Adrenal gland (tissue), 19 donors: ENCODE measurements at places on chromosomes 12 and 14. TPM values are rescaled to one million over a fixed set of nuclear protein-coding genes. Genes with fewer than 3 reads are reported as not detected.

DNA sequence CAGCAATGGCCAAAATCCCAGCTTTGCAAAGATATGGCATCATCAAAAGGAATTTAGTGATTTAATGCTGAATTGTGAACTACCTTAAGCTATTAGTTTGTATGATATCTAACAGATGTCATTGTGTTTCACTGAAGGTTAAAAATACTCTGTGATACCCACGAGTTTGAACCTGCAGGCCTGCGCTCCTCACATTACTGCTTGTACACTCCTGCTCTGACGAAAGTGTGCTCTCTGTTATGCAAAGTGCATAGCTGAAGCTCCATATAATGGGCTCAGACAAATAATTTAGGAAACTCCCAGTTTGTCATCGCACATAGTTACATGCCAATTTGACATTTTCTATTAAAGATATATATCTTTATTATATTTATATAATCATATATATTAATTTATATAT is 52.2 kb downstream of the SPPL3 start:
- DNase-seq, result no peak

Gene ANO4
- total RNA-seq, result 16.6 TPM

Gene CATSPERB
- 1.1 TPM for total RNA-seq

DNA sequence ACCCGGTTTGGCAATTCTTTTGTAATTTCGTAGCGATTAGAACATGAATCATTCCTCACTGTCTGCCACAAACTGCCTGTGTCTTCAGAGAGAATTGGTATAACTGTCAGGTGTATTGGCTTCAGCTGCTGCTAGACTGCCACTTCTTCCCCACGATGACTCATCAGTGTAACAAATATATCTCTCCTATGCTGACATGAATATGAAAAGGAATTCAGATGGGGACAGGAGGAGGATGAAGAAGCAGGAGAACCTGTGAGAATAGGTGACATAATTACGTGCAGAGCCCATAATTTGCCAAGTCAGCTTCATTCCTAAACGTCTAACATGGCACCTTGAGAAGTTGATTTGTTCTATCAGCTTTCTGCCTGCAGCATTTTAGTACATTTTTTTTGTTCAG is 64.9 kb downstream of the FRMD6 start:
- no peak for DNase-seq

DNA sequence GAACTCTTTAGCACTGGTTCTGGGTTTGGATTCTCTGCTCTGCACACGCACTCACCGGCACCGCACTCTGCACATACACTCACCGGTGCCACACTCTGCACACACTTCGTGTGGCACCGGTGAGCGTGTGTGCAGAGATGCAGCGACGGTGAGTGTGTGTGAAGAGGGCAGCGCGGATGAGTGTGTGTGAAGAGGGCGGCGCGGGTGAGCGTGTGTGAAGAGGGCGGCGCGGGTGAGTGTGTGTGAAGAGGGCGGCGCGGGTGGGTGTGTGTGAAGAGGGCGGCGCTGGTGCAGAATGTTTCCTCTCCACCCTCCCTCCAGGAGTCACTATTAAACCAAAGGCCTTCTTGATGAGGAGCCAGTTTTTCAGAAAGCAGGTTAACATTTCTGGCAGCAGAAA is 49.2 kb upstream of the MMP17 start:
- DNase-seq, result no peak

Gene SIX6
- total RNA-seq, result not detected
